ENCODE measurements at places on chromosomes 7 and 10. TPM values are rescaled to one million over a fixed set of nuclear protein-coding genes. Genes with fewer than 3 reads are reported as not detected.

The CRHR2 gene
- total RNA-seq: 0.98 TPM

The LOXL4 gene
- 0.25 TPM for total RNA-seq

The AKR1C1 gene
- 27.5 TPM for total RNA-seq

The C1GALT1 gene
- 23.1 TPM for total RNA-seq

The C10orf88 gene
- 26.3 TPM for total RNA-seq

The HOXA3 gene
- not detected for total RNA-seq

The NME8 gene
- not detected for total RNA-seq

The HMX2 gene
- not detected for total RNA-seq

The GATA3 gene
- under 0.01 TPM for total RNA-seq

The PAX4 gene
- total RNA-seq: not detected

The LMBR1 gene
- 148 TPM for total RNA-seq

The CTAGE8 gene
- 0.25 TPM for total RNA-seq

The GNG11 gene
- total RNA-seq: 5.4 TPM

The ZNF727 gene
- total RNA-seq: 0.25 TPM

Data from temporal lobe (tissue), 4 donors.